ENCODE measurements at places on chromosomes 4 and X. TPM values are rescaled to one million over a fixed set of nuclear protein-coding genes. Genes with fewer than 3 reads are reported as not detected.
A peak's percentile ranks its signal among the peaks of the same experiment; 100 is the strongest.

GRCh38 chrX:78796916-78797315, 49.4 kb downstream of the LPAR4 start:
- no peak overlapping the region for H3K27ac ChIP-seq
- DNase-seq = no peak
- no peaks in the 10 kb centered on the region for H3K36me3 ChIP-seq
- H3K27me3 ChIP-seq = no peaks in the 10 kb centered on the region
- no peaks in the 10 kb centered on the region for H3K4me1 ChIP-seq

GRCh38 chr4:14990484-14990883, 11.8 kb upstream of the CPEB2 start:
- no peak overlapping the region for H3K4me3 ChIP-seq
- H3K4me1 ChIP-seq = no peaks in the 10 kb centered on the region
- no peak overlapping the region for H3K27ac ChIP-seq
- no peak for DNase-seq

Gene FATE1
- not detected for total RNA-seq

DNA sequence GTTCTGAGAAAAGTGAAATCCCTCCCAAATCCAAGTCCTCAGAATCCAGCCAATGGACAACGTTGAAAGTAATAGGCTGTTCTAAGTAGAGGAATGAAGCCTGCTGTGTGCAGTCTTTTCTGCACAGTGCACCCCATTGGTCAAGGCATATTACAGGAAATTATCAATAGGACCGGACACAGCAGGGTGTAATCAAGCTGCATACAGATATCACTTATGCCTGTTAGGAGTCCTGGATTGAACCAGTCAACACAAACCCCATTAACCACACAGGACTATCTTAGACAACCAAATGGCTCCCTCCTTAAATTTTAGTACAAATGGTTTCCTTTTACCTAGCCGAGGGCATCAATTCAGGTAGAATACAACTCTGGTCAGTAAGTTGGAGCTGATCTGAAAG, 34.2 kb upstream of the MAGEA8 start:
- no peak overlapping the region for H3K4me3 ChIP-seq
- H3K36me3 ChIP-seq = no peaks in the 10 kb centered on the region
- H3K27me3 ChIP-seq = no peaks in the 10 kb centered on the region
- H3K27ac ChIP-seq = no peak overlapping the region
- DNase-seq = no peak

Gene MAGEC2
- not detected for total RNA-seq

Gene BST1
- total RNA-seq = 0.24 TPM

GRCh38 chrX:1511829-1512228, 25.2 kb downstream of the P2RY8 start:
- H3K4me1 ChIP-seq = no peaks in the 10 kb centered on the region
- no peak for DNase-seq
- H3K27ac ChIP-seq = no peak overlapping the region
- H3K4me3 ChIP-seq = no peak overlapping the region
- no peaks in the 10 kb centered on the region for H3K27me3 ChIP-seq

GRCh38 chr4:80126435-80126834, 53.4 kb upstream of the ANTXR2 start:
- no peak overlapping the region for H3K27ac ChIP-seq
- no peak overlapping the region for H3K4me3 ChIP-seq
- H3K4me1 ChIP-seq = no peaks in the 10 kb centered on the region
- H3K36me3 ChIP-seq = no peaks in the 10 kb centered on the region

DNA sequence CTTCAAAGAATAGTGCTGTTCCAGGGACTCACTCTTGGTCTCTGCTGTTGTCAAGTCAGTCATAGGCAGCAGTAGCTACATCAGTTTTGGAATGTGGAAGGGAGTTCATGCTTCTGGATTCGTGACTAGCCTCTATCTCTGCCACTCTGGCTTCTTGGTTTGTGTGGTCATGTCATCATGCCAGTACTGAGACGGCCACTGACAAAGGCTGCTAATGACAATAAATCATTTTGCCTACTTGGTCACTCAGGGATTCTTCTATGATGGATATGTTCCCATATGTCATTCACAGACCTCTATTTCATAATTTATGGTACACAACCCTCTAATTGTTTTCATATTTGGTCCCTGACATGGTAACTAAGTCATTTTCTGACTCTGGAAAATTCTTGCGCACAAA, 450.8 kb upstream of the BOD1L1 start:
- no peak for DNase-seq
- no peaks in the 10 kb centered on the region for H3K4me1 ChIP-seq
- no peaks in the 10 kb centered on the region for H3K36me3 ChIP-seq
- H3K27ac ChIP-seq = no peak overlapping the region
- H3K27me3 ChIP-seq = no peaks in the 10 kb centered on the region

DNA sequence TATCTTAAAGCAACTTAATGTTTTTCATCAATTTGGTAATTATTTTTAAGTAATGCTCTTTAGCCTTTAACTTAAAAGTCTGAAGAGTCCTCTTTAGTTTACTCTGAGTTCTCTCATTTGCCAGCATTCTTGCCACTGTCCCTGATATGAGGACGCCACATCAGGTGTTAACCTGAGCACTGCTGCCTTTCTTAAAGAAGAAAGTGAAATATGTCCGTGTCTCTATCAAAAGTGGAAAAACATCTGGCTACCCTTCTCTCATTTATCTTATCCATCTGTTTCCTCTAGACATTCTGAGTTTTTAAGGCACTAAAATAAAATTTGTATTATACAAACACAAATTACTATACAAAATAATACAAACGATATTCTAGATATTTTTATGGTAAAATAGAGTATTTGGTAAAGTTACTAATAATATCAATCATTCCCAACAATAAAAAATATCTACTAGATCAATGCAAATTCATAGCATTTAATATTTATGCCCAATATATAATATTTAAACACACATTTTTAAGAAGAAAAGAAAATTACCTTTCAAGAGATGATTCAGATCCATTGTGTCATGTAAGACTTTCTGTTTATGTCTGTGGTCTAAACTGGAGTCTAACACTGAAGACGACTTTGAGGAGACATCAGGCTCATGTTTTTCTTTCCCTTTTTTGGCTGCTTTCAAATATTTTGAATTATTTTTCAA, 14.0 kb downstream of the CFAP97 start:
- H3K27me3 ChIP-seq = no peaks in the 10 kb centered on the region
- no peak overlapping the region for H3K4me3 ChIP-seq
- H3K36me3 ChIP-seq = peaks cover 14% of the 10 kb centered on the region
- H3K4me1 ChIP-seq = no peaks in the 10 kb centered on the region
- H3K27ac ChIP-seq = no peak overlapping the region
- no peak for DNase-seq

GRCh38 chr4:153683763-153684181, 308 bp upstream of the TLR2 start:
- peak overlapping the region; percentile 77 for H3K4me3 ChIP-seq
- H3K4me1 ChIP-seq = no peaks in the 10 kb centered on the region
- no peaks in the 10 kb centered on the region for H3K27me3 ChIP-seq
- H3K36me3 ChIP-seq = peaks cover 8% of the 10 kb centered on the region

DNA sequence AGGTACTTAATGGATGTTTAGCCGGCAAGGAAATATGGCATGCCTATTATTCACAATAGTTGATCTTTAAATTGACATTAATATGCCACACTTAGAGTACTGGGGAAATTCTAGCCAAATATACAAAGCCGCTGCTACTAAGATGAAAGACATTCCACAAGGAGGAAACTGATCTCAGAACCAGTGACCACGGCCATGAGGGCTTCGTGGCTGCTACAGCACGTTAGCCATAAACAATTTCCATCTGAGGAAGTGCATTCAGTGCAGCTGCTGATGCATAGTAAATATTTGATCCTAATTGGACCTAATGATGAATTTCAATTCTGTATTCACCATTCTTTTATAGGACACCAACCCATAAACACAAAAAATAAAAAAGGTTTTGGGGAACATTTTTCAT, 59.1 kb downstream of the SORBS2 start:
- H3K4me3 ChIP-seq = no peak overlapping the region
- H3K27ac ChIP-seq = no peak overlapping the region
- H3K27me3 ChIP-seq = no peaks in the 10 kb centered on the region
- no peaks in the 10 kb centered on the region for H3K36me3 ChIP-seq
- no peak for DNase-seq
- peaks cover 12% of the 10 kb centered on the region for H3K4me1 ChIP-seq

DNA sequence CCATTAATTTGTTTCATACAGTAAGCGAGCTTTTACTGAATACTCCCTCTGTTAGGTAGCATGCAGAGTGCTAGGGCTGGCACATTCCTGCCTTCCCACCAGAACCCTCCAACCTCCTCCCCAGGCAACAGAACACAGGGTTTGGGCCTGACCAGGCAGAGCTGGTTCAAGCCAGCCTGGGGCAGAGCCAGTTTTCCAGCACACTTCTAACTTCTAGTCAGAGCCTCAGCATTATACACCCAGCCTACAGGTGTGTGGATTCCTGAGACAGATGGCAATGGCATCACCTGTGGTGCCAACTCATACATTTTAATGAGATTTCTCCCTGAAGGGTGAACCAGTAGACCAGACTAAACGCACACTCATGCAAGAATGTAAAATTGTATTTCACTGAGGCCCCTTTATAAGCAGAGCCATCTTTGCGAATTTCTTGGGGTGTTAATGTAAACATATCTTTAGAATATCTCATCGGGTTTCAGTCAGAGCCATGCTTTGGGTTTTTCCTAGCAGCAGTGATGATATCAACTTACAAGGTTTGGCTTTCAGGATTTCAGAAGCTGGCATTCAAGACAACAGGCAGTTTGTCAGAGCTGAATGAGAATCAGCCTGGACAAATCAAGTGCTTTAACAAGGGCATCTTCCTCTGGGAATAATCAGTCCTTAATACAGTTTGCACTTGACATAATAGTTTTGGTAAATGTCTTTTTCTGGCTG, 92.0 kb downstream of the GATB start:
- no peak overlapping the region for H3K4me3 ChIP-seq
- no peaks in the 10 kb centered on the region for H3K27me3 ChIP-seq
- H3K27ac ChIP-seq = no peak overlapping the region
- H3K4me1 ChIP-seq = no peaks in the 10 kb centered on the region
- H3K36me3 ChIP-seq = no peaks in the 10 kb centered on the region
- no peak for DNase-seq

Gene STIM2
- 11.7 TPM for total RNA-seq

- no peaks in the 10 kb centered on the region for H3K27me3 ChIP-seq
- H3K4me3 ChIP-seq = peak overlapping the region; percentile 90
- H3K27ac ChIP-seq = peak overlapping the region; percentile 100
- no peaks in the 10 kb centered on the region for H3K36me3 ChIP-seq
These were observed 1.5 kb upstream of the DDX3X start for GRCh38 chrX:41332408-41333002.

- no peaks in the 10 kb centered on the region for H3K27me3 ChIP-seq
- H3K27ac ChIP-seq = no peak overlapping the region
- H3K4me3 ChIP-seq = no peak overlapping the region
- no peaks in the 10 kb centered on the region for H3K4me1 ChIP-seq
These were observed 886.5 kb upstream of the EPHA5 start for GRCh38 chr4:66556651-66557278.

- H3K4me1 ChIP-seq = no peaks in the 10 kb centered on the region
- DNase-seq = no peak
These were observed 438.7 kb upstream of the IGFBP7 start for GRCh38 chr4:57548856-57549255.

GRCh38 chrX:129614481-129615255, 40.1 kb downstream of the APLN start:
- H3K4me3 ChIP-seq = no peak overlapping the region
- no peaks in the 10 kb centered on the region for H3K27me3 ChIP-seq
- DNase-seq = no peak
- no peak overlapping the region for H3K27ac ChIP-seq
- H3K4me1 ChIP-seq = no peaks in the 10 kb centered on the region
- no peaks in the 10 kb centered on the region for H3K36me3 ChIP-seq

Gene FAM241A
- 0.90 TPM for total RNA-seq

Gene NPY2R
- not detected for total RNA-seq

Gene PLXNB3
- 6.5 TPM for total RNA-seq

Gene SPACA5
- total RNA-seq = not detected

- no peak overlapping the region for H3K27ac ChIP-seq
- no peak overlapping the region for H3K4me3 ChIP-seq
These were observed 11.2 kb downstream of the PCDH18 start for GRCh38 chr4:137521053-137521452.

DNA sequence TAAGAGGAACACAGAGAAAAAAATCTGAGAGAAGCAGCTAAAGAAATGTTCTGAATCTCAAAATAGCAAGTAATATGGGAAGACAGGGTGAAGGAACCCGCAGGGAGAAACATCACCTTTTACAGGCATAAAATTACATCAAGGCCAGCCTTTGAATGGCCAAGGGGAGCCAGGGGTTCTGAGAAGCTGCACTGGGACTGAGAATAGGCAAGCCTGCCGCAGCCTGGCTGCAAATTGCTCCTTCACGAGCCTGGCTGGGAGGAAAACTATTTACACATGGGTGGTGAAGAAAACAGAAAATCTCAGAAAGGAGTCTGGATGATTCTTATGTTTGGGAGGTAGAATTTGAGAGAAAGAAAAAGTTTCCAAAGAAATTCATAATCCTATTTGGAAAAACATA, 74.5 kb upstream of the QRFPR start:
- H3K4me3 ChIP-seq = no peak overlapping the region
- H3K27me3 ChIP-seq = no peaks in the 10 kb centered on the region
- no peaks in the 10 kb centered on the region for H3K36me3 ChIP-seq
- H3K27ac ChIP-seq = no peak overlapping the region

- H3K4me1 ChIP-seq = no peaks in the 10 kb centered on the region
- no peaks in the 10 kb centered on the region for H3K36me3 ChIP-seq
- no peak overlapping the region for H3K27ac ChIP-seq
- no peak for DNase-seq
- no peaks in the 10 kb centered on the region for H3K27me3 ChIP-seq
These were observed 81.2 kb downstream of the ADAM29 start for GRCh38 chr4:174999407-174999806.

Gene SPANXD
- total RNA-seq = not detected

Gene RPA4
- 0.37 TPM for total RNA-seq

DNA sequence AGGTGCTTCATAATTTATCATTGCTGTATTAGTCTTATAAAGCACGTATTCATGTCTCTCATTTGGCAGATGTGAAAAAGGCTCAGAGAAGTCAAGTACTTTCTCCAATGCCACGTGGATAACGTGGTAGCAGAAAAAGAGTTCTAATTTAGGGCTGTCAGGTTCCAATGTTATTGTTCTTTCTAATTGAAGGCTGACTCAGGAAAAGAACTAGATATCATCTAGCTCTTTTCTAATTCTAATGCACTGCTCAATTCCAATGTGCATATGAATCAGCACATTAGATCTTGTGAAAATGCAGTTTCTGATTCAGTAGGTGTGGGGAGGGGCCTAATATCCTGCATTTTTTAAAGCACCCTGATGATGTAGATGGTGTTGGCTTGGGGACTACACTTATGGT, 22.8 kb downstream of the AGA start:
- no peak overlapping the region for H3K4me3 ChIP-seq
- H3K27me3 ChIP-seq = no peaks in the 10 kb centered on the region
- no peak for DNase-seq
- no peak overlapping the region for H3K27ac ChIP-seq

- no peak overlapping the region for H3K27ac ChIP-seq
- H3K36me3 ChIP-seq = no peaks in the 10 kb centered on the region
- DNase-seq = no peak
- no peaks in the 10 kb centered on the region for H3K27me3 ChIP-seq
- no peaks in the 10 kb centered on the region for H3K4me1 ChIP-seq
These were observed 10.0 kb downstream of the KCNE5 start for GRCh38 chrX:109614951-109615350.

All from pancreas (tissue), 10 donors.